ENCODE measurements at places on chromosomes 13 and 19. TPM values are rescaled to one million over a fixed set of nuclear protein-coding genes. Genes with fewer than 3 reads are reported as not detected.

The KLK10 gene
- not detected for total RNA-seq

GRCh38 chr13:39874331-39875053 is 219.0 kb downstream of the COG6 start:
- H3K4me3 ChIP-seq = no peak overlapping the region
- H3K4me1 ChIP-seq = no peaks in the 10 kb centered on the region
- no peaks in the 10 kb centered on the region for H3K27me3 ChIP-seq
- no peak overlapping the region for H3K27ac ChIP-seq

GRCh38 chr19:6421075-6422014 is 3.3 kb downstream of the KHSRP start:
- H3K4me1 ChIP-seq = peaks cover 20% of the 10 kb centered on the region
- no peak for DNase-seq
- H3K4me3 ChIP-seq = peak overlapping the region; percentile 87
- H3K27me3 ChIP-seq = no peaks in the 10 kb centered on the region

- H3K27ac ChIP-seq = peak overlapping the region; percentile 98
- peaks cover 57% of the 10 kb centered on the region for H3K36me3 ChIP-seq
- peaks cover 6% of the 10 kb centered on the region for H3K4me1 ChIP-seq
- peak overlapping the region; percentile 84 for H3K4me3 ChIP-seq
- no peak for DNase-seq
These were observed 933 bp downstream of the TFPT start for GRCh38 chr19:54114340-54115108.

- peaks cover 17% of the 10 kb centered on the region for H3K36me3 ChIP-seq
- H3K4me1 ChIP-seq = peaks cover 10% of the 10 kb centered on the region
- H3K27ac ChIP-seq = peak overlapping the region; percentile 10
- no peak for DNase-seq
- no peaks in the 10 kb centered on the region for H3K27me3 ChIP-seq
- no peak overlapping the region for H3K4me3 ChIP-seq
These were observed 48.7 kb upstream of the RANBP3 start for GRCh38 chr19:6026390-6027227.

- H3K27ac ChIP-seq = no peak overlapping the region
- H3K27me3 ChIP-seq = peaks cover 59% of the 10 kb centered on the region
- no peaks in the 10 kb centered on the region for H3K36me3 ChIP-seq
- no peak overlapping the region for H3K4me3 ChIP-seq
- DNase-seq = no peak
These were observed 675.8 kb downstream of the DIAPH3 start for GRCh38 chr13:59487883-59488282.

- no peak overlapping the region for H3K27ac ChIP-seq
- no peak overlapping the region for H3K4me3 ChIP-seq
- no peaks in the 10 kb centered on the region for H3K4me1 ChIP-seq
- no peak for DNase-seq
- H3K27me3 ChIP-seq = peaks cover 80% of the 10 kb centered on the region
- H3K36me3 ChIP-seq = no peaks in the 10 kb centered on the region
These were observed 42.7 kb upstream of the ZNF780A start for GRCh38 chr19:40133491-40133890.

The URAD gene
- not detected for total RNA-seq

GRCh38 chr13:90884066-90884465 is 463.4 kb upstream of the MIR17HG start:
- H3K27me3 ChIP-seq = no peaks in the 10 kb centered on the region
- H3K4me1 ChIP-seq = no peaks in the 10 kb centered on the region
- no peak overlapping the region for H3K27ac ChIP-seq
- no peak for DNase-seq
- H3K4me3 ChIP-seq = no peak overlapping the region

GRCh38 chr13:31198519-31198918 is 1.3 kb upstream of the B3GLCT start:
- no peaks in the 10 kb centered on the region for H3K27me3 ChIP-seq
- H3K4me1 ChIP-seq = peaks cover 16% of the 10 kb centered on the region
- DNase-seq = no peak
- H3K4me3 ChIP-seq = no peak overlapping the region
- H3K36me3 ChIP-seq = no peaks in the 10 kb centered on the region
- no peak overlapping the region for H3K27ac ChIP-seq

- no peak overlapping the region for H3K27ac ChIP-seq
- H3K4me3 ChIP-seq = no peak overlapping the region
- DNase-seq = no peak
- H3K27me3 ChIP-seq = no peaks in the 10 kb centered on the region
- no peaks in the 10 kb centered on the region for H3K36me3 ChIP-seq
- peaks cover 19% of the 10 kb centered on the region for H3K4me1 ChIP-seq
These were observed 9.5 kb downstream of the IL17D start for GRCh38 chr13:20713014-20713376.

- peaks cover 4% of the 10 kb centered on the region for H3K4me1 ChIP-seq
- H3K27ac ChIP-seq = no peak overlapping the region
- no peaks in the 10 kb centered on the region for H3K27me3 ChIP-seq
- H3K36me3 ChIP-seq = peaks cover 2% of the 10 kb centered on the region
These were observed 153.6 kb downstream of the KATNAL1 start for GRCh38 chr13:30153545-30154426.

DNA sequence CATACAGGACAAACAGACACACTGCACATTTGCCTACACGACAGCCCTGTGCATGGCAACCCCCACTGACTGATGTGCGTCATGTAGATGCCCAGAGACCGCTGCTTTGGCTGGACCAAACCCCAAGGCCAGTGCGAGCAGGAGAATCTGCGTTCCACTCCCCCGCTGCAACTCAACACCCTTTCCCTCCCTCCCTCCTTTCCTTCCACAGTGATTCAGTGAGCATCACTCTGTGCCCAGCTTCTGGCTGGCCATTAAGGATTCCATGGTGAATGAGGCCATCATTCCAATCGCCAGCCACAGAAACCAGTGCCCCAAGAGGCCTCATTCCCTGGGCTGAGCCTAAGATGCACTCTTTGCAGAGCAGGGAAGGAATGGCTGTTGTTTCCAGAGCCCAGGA is 61.6 kb downstream of the GSX1 start:
- no peak overlapping the region for H3K27ac ChIP-seq
- no peak overlapping the region for H3K4me3 ChIP-seq
- H3K4me1 ChIP-seq = peaks cover 11% of the 10 kb centered on the region
- H3K36me3 ChIP-seq = no peaks in the 10 kb centered on the region

DNA sequence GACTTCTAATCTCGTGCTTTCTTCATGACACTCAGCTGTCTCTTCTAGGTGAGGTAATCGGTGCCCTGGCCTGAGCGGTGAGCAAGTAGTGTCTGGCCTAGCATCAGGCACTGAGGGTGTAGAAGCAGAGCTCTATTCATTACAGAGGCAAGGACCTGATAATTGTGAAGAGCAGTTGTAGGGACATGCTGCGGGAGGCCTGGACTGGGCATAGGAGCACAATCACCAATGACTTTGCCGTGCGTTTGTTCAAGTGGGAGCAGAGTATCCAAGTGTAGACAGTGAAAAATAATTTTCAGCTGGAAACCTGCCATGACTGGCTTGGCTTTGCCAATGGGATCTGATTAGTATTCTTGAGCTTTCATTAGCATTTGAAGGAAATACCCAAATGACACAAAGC is 32.1 kb upstream of the DCLK1 start:
- no peak for DNase-seq
- H3K36me3 ChIP-seq = no peaks in the 10 kb centered on the region
- H3K27me3 ChIP-seq = no peaks in the 10 kb centered on the region
- peaks cover 41% of the 10 kb centered on the region for H3K4me1 ChIP-seq
- H3K4me3 ChIP-seq = peak overlapping the region; percentile 36

DNA sequence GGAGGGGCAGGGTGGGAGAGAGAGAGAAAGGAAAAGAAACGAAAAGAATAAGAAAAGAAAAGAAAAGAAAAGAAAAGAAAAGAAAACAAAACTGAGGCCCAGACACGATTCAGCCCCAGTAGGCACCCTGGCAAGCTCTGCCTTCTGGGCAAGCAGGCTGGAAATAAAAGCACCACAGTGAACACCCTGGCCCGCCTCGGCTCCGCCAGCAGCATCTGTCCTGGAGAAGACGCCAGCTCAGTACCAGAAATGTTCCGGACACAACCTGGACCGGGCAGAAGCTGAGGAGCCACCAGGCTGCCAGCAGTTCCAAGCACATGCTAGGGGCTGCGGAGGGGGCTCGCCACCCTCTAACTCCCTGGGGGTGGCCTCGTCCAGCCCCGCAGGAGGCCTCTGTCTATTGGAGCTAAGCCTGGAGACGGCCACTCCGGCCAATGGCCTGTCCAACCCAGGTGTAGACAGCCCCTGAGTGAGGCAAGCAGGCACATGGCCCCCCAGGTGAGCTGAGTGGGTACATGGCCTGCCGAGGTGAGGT is 11.4 kb upstream of the CPAMD8 start:
- peaks cover 12% of the 10 kb centered on the region for H3K27me3 ChIP-seq
- no peaks in the 10 kb centered on the region for H3K4me1 ChIP-seq
- H3K36me3 ChIP-seq = no peaks in the 10 kb centered on the region

DNA sequence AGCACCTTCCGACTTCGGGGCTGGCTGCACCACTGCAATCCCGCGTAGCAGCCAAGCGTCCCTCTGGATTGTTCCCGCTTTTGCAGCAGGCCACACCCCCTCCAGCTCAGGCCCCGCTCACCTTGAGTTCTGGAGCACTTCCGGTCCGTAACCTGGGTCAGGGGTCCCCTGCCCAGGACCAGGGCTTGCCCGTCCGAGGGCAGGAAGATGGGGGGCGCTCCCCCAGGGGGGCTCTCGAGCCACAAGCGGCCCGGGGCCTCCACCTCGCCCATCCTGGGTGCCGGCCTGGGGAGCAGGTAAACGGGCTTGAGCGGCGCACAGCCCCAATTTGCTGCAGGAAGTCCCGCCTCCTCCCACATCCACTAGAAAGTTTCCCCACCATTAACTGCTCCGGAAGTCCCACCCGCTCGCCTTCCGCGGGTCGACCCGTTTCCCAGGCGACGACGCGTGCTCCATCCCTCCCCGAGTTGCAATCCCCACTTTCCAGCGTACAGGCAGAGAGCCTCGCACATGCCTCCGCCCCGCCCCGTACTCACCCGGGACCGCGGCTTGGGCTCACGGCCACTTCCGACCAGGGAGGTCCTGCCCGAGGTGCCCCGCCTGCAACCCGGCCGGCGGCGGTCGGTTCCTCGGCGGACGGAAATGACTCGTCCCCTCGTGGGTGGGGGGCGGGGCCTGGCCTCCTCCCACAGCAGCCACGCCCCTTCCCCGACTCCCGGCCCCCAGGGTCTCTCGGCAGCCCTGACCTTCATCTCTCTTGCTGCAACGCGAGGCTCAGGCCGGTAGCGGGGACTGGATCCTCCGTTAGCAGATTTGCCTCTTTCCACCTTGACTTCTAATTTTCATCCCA is at the start of gene PNKP:
Gene PNKP (minus strand): TSS at position 644 of the 850 bp plus-strand sequence. CDS start 372 bp downstream, at position 272.
- peaks cover 58% of the 10 kb centered on the region for H3K36me3 ChIP-seq
- H3K4me3 ChIP-seq = no peak within 1 kb of the TSS
- peak within 1 kb of the TSS; percentile 96 for H3K27ac ChIP-seq
- peaks cover 5% of the 10 kb centered on the region for H3K4me1 ChIP-seq

- H3K27ac ChIP-seq = no peak overlapping the region
- no peaks in the 10 kb centered on the region for H3K36me3 ChIP-seq
- no peak overlapping the region for H3K4me3 ChIP-seq
- peaks cover 23% of the 10 kb centered on the region for H3K27me3 ChIP-seq
- H3K4me1 ChIP-seq = no peaks in the 10 kb centered on the region
These were observed 2.7 kb downstream of the CNMD start for GRCh38 chr13:52736891-52737290.

DNA sequence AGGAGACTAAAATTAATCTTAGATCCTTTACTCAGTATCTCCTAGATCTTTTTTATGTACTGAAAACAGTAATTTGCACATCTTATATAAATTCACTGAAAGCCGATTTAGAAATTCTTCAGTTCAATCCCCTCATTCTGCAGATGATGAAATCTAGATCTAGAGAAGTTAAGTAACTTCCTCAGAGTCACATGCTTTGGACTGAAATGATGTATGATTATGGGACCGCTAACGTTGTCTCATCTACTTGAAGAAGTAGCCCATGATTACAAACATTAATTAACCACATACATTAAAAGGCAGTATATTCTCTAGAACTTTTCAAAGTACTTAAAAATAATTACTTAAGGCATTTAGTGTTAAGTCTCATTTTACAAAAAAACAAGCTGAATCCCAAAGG is 37.8 kb downstream of the ELF1 start:
- peaks cover 42% of the 10 kb centered on the region for H3K4me1 ChIP-seq
- H3K27ac ChIP-seq = no peak overlapping the region
- H3K27me3 ChIP-seq = no peaks in the 10 kb centered on the region
- H3K36me3 ChIP-seq = peaks cover 43% of the 10 kb centered on the region

- H3K4me3 ChIP-seq = no peak overlapping the region
- H3K4me1 ChIP-seq = no peaks in the 10 kb centered on the region
- H3K36me3 ChIP-seq = no peaks in the 10 kb centered on the region
- no peaks in the 10 kb centered on the region for H3K27me3 ChIP-seq
- no peak overlapping the region for H3K27ac ChIP-seq
- DNase-seq = no peak
These were observed 64.9 kb downstream of the EDNRB start for GRCh38 chr13:77853703-77854102.

GRCh38 chr19:4537953-4538600 is 1.8 kb downstream of the LRG1 start:
- H3K4me3 ChIP-seq = no peak overlapping the region
- no peaks in the 10 kb centered on the region for H3K4me1 ChIP-seq
- H3K36me3 ChIP-seq = no peaks in the 10 kb centered on the region
- no peak overlapping the region for H3K27ac ChIP-seq
- DNase-seq = no peak

GRCh38 chr13:90447034-90447733 is 900.3 kb upstream of the MIR17HG start:
- H3K27me3 ChIP-seq = no peaks in the 10 kb centered on the region
- H3K27ac ChIP-seq = peak overlapping the region; percentile 77
- H3K36me3 ChIP-seq = peaks cover 5% of the 10 kb centered on the region
- H3K4me3 ChIP-seq = no peak overlapping the region

The FFAR2 gene
- total RNA-seq = not detected

- H3K4me1 ChIP-seq = peaks cover 5% of the 10 kb centered on the region
- DNase-seq = no peak
- no peak overlapping the region for H3K4me3 ChIP-seq
- no peaks in the 10 kb centered on the region for H3K36me3 ChIP-seq
These were observed 5.8 kb upstream of the KBTBD7 start for GRCh38 chr13:41200126-41200525.

DNA sequence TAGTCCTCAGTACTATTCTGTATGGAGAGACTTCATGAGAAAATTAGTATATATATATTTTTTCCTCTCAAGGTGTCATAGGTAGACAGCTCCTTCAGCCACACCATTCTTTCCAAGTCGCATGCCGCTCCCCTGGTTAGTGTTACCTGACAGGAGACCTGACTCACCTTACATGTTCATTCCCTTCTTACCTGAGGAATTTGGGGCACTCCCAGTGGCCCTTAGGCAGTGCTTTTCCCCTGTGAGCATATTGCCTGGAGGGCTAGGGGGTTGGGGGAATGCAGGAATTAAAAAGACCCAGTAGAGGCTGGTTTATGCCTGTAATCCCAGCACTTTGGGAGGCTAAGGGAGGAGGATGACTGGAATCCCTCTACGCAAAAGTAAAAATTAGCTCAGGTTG is 9.0 kb upstream of the ACTN4 start:
- peaks cover 36% of the 10 kb centered on the region for H3K36me3 ChIP-seq
- H3K4me3 ChIP-seq = no peak overlapping the region
- peaks cover 23% of the 10 kb centered on the region for H3K4me1 ChIP-seq
- H3K27ac ChIP-seq = no peak overlapping the region
- no peak for DNase-seq

The PBX4 gene
- not detected for total RNA-seq

- no peak overlapping the region for H3K4me3 ChIP-seq
- DNase-seq = no peak
- no peaks in the 10 kb centered on the region for H3K27me3 ChIP-seq
- H3K27ac ChIP-seq = no peak overlapping the region
These were observed 112.8 kb downstream of the NALCN start for GRCh38 chr13:101303521-101303920.

The CYP2B6 gene
- not detected for total RNA-seq

The PROZ gene
- not detected for total RNA-seq

Measured in MCF 10A (cell line).